ENCODE measurements at places on chromosomes 4 and X.
A peak's percentile ranks its signal among the peaks of the same experiment; 100 is the strongest.

DNA sequence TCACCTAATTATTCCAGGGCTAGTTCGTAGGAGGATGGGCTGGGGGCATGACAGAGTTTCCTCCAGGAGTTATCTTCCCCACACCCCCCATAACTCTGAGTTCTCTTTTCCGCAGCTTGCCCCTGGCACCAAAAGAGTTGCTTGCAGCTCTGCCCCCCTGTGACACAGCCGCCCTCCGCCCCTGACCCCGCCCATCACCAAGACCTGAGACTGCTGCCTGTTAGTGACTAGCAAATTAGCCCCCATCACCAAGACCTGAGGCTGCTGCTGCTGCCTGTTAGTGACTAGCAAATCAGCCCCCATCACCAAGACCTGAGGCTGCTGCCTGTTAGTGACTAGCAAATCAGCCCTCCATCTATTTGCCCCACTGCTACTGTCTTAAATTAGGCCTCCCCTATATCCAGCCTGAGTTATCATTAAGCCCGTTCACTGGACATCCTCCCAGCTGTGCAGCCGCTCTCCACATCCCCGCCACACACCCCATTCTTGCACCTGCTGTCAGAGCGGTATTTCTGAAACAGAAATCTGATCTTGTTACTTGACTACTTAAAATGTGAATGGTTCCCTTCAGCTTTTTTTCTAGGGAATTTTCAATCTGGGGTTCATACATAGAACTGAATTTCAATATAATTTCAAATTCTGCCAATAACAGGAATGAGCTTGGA, 1.5 kb upstream of the PAPSS1 start:
- peak; percentile 54 for DNase-seq

DNA sequence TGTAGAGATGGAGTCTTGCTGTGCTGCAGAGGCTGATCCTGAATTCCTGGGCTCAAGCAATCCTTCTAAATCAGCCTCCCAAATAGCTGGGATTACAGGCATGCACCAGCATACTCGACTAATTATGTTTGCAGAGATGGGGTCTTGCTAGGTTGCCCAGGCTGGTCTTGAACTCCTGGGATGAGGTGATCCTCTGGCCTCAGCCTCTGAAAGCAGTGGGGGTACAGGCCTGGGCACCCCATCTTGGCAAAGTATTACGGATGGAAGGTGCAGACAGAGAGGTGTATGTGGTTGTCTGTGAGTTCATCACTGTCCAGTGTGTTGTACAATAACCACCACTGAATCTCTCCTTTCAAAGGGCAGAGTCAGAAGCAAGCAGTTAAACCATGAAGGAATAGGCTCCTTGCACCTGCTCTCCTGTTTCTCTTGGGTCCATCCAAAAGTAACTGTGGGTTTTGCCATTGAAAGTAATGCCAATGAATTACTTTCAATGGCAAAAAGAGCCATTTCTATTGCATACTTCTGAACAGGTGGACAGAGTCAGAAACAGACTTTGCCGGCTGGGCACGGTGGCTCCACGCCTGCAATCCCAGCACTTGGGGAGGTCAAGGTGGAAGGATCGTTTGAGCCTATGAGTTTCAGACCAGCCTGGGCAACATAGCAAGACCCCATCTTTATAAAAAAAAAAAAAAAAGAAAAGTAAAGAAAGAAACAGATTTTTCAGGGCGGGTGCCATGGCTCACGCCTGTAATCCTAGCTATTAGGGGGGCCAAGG, 7.0 kb upstream of the AKAP17A start:
- no peak for DNase-seq

- DNase-seq: no peak
Measured at GRCh38 chr4:67122029-67122428, 423.3 kb downstream of the CENPC start.

DNA sequence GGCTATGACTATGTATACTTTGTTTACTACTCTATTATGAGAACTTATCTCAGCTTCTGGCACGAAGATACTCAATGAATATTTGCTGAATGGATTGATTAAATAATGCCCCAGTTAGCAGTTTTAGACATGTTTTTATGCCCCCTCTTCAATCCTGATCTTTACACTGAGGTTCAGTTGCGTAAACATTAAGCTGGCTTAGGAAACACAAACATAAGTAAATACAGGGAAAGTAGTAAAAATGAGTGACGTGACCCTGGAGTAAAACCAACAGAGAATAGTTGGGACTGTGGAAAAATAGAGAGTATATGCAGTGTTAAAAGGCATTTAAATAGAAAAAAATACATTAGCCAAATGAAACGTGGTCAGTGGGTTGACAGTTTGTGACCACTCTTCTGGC, 387.0 kb upstream of the ACTRT1 start:
- no peak for DNase-seq

DNA sequence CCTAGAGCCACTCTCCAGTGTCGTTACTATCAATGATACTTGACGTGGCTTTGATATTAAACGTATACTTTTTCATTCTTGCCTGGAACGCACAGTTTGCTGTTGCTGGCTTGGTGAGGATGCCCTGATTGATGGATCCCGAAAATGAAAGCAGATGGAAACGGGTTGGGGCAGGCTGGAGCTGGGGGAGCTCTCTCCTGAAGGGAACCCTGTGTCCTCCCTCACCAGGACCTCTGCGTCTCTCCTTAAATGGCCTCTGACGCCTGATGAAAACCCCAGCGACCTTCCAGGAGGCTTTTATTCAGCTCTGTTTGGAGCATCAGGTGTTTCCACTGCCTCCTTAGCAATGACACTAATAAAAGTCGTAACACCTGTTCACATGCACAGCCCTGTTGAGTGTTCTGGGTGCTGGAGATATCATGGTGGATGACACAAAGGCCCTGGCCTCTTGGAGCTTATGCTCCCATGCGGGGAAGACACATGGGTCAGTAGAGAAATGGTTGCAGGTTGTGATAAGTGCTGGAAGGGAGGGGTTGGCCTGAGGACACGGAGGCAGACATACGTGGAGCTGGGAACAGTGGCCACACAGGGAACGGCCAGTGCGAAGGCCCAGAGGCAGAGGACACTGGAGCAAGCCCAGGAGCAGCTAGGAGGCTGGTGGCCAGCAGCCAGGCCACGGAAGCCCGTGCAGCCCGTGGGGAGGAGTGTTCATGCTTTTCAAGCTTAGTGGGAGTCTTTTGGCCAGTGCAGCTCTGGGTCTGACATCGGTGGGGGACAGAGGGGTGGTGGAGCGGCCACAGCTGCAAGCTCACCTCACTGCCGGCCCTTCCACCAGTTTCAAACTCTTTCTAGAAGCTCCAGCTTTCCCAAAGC, 7.5 kb downstream of the MSANTD1 start:
- no peak for DNase-seq

- DNase-seq: no peak
Measured at GRCh38 chr4:118910221-118910620, 21.6 kb downstream of the SYNPO2 start.

DNA sequence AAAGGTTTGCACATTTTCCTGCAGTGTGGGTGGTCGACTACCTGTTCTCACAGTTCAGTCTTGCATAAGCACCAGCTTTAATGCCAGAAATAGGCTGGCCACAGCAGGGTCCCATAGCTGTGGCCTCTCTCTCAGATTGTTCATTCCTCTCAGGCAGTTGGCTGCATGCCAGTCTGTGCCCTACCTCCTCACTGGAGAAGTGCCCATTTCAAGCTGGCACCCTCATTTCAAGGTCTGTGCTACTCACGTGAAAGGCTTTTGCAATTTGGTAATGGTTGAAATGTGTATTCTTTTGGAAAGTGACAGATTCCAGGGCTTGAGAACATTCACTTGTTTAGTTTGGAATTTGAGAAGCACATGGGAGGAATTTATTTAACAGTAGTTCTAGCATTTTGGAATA, 28.9 kb upstream of the MTMR1 start:
- no peak for DNase-seq

- DNase-seq: no peak
Measured at GRCh38 chr4:169269916-169270809, 593 bp downstream of the SH3RF1 start.

DNA sequence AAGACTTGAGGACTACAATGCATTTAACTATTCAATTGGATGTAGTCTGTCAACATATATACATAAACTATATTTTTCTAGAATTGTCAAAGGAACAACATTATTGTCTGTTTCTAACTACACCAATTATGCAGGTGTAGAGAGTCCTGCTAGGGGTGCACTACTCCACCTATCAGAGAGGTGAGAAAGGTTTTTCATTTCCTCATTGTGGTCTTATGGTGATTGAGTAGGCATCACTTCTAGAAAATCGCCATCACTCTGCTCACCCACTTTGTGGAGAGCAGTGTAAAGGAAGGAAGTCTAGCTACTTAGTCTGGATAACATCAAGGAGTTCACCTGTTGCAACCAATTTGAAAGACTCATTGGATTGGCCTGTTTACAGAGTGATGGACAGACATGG, 4.4 kb upstream of the ADH1C start:
- DNase-seq: no peak

DNA sequence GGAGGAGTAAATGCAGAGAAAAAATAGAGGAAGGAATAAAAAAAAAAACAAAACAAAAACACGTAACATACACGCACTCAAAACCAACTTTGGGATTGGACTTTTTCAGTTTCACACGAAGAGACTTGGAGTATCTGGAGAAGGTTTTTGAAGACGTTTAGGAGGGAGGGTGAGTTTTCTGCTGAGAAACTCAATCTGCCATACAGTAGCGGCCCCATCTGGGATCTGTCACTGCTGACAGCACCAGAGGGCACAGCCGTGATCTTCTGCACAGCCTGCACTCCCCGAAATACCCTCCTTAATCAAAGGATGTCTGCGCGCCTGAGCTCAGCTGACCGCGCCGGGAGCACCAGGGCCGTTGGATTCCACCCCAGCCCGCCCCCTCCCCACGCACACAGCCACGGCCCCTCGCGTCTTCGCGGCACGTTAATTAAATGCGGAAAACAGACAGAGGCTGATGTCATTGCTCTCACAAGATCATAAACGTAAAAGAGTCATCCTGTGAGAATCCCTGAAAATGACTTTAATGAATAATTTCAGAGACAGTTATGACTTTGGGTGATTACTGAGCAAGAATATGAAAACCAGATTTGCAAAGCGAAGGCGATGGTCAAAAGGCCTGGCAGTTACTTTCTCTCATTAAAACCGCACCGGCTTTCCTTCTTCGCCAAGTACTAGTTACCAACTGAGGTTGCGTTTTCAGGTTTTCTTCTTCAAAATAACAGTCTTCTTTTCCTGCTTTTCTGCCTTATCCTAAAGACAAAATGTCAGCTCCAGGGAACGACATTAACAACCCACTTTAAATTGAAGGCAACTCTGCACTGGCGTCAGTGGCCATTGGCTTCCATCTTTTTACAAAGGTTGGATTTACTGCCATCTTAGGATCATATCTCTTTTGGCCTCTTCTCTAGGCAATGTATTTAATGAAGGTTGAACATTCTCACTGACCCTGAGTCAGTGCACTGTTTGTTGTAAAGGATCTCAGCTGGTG, 10.6 kb downstream of the HAND2 start:
- DNase-seq: no peak

DNA sequence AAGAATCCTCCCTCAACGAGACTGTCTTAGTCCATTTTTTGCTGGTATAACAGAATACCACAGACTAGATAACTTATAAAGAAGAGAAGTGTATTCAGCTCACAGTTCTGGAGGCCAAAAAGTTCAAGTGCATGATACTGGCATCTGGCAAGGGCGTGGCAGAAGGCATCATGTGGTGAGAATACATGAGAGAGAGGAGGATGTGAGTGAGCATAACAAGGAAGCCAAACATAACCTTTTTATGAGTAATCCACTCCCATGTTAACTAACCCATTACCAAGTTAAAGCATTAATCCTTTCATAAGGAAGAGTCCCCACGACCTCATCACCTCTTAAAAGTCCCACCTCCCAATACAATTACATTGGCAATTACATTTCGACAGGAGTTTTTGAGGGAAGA, 504.6 kb downstream of the IQCM start:
- no peak for DNase-seq

DNA sequence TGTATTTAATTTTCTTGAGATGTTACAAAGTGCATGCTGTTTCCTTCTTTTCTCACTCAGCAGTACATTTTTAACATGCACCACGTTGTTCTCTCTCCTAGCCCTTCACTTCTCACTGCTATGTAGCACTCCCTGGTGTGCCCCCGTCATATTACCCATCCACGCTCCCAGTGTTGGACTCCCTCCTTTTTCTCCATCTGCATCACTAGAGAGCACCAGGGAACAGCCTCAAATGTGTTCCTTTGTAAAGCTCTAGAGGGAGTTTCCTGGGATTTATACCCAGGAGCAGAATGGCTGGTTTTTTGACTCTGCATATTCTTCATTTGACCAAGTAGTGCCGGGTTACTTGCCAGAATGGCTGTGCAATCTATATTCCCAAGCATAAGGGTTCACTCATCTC, 240.3 kb upstream of the ANXA3 start:
- no peak for DNase-seq

DNA sequence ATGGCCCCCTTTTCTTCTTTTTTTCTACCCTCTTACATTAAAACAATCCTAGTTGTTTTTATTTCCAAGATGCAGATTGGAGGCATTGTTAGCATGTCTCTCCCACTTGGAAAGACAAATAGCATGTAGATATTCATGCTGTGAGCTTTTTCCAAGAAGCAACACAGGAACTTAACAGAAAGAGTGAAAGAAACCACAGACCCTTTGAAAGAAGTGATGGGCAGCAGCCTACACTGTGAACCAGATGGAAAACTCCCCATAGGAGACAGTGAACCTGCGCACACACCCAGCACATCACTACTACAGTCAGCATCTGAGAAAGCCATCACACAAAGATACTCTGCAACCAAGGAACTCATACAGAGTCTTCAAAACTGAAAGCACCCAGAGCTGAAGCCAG, 17.8 kb downstream of the CT47C1 start:
- no peak for DNase-seq

GRCh38 chrX:23127586-23127985, 127.8 kb downstream of the DDX53 start:
- DNase-seq: no peak

DNA sequence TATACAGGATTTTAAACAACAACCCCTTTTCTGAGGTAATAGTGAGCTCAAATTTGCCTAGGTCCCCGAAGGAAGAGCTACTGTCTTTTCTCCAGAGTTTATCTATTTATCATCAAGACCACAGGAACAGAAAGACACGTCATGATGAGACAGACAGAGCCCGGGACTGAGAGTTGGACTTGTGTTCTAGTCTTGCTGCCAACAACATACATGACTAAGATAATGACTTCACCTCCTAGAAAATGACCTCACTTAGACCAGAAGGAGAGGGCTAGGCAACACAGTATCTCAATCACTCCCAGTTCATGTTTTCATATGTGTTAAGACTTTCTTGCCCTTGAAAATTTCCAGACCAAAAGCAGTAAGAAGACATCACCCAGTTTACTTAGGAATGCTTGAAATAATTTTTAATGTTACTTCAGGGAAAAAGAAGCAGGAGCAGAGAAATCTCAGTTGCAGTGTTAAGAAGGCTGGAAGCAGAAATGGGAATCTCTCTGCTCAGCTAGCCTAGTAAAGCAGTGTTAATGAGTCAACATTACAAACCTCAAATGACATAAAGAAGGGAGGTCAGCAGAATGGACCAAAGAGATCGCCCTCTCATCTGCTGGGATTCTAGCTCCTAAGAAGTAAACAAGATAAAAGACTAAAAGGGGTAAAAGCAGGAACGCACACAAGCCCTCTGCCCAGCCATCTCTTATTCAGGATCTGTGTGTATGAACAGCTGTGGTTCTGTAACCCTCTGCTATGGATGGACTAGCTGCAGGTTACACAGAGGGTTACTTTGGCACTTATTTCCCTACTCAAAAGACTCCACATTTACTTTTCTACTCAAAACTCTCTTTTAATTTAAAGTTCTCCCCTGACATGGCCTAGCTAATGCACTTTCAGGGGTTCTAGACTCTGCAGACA, 24.8 kb downstream of the PDGFC start:
- no peak for DNase-seq
